Muscle of back (tissue), 13 donors: ENCODE measurements at places on chromosomes 13 and 19.

- DNase-seq: no peak
Measured at GRCh38 chr13:111317571-111318345, 2.7 kb upstream of the TEX29 start.

DNA sequence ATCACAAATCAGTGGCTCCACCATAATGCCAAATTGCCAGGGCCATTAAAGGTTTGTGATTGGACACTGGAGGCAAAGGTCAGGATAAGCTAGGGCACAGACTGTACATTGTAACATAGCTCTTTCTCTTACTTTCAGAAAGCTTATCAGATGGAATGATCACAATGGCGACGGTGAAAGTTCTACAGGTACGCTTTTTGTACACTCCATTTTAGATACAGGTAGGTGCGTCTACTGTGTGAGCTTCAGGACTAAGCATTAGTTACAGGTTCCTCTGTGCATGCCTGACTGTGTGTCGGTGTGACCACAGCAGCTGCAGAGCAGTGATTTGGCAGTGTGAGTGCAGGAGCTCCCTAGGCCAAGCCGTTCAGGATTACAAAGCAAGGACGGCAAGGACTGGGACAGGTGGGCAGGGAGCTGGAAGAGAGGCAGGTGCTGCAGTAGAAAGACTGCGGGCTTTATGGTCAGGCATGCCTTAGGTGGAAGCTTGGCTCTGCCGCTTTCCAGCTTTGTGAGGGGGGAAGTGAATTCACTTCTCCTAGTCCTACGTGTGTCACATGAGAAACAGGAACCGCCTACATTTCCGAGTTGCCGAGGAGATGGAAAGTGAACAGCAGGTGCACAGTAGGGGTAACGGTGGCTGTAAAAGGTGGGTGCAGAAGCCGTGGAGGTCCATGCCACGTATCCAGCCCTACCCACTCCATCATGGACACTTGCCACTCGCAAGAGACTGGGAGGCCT lies 49.6 kb downstream of the MRPL57 start:
- no peak for DNase-seq

DNA sequence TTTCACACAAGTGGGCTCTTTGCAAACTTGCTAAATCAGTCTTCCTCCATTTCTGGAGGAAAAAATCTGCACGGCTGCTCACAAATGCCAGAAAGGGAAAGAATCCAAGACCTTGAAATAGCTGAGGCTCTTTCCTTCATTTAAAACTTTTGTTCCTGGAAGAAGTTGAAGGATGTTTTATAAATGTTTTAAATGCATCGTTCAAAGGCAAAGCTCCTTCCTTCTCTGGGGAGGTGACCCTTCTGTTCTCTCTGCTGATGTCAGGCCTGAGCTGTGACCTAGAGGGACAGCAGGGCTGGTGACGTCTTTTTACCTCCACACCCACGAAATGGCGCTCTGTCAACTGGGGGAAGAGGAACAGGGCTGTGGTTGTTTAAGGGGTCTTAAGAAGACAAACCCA lies 376.4 kb upstream of the ZNF507 start:
- DNase-seq: peak; percentile 44

DNA sequence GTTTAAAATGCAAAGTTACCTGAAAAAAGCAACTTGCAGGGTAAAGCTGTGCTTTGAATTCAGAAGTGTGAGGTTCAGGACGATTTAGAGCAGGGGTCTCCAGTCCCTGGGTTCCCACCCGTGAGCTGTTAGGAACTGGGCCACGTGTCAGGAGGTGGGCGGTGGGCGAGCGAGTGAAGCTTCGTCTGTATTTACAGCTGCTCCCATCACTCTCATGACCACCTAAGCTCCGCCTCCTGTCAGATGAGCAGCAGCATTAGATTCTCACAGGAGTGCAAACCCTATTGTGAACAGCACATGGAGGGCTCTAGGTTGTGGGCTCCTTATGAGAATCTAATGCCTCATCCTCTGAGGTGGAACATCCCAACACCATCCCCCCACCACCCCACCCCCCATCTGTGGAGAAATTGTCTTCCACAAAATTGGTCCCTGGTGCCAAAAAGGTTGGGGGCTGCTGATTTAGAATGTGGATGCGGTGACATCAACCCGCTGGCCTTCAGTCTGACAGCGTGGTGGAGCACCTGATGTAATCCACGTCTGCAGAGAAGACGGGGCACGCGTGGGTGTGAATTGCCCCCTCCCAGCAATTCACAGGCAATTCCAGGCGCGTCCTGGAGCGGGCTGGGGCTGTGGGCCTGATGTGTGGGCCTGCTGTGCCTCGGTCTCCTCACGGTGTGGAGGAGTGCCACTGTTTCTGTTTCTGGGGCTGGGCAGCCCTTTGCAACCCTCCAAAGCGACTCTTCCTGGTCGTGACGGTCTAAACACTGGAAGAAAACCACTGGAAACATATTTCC lies 214.0 kb upstream of the SOX1 start:
- peak; percentile 18 for DNase-seq

- no peak for DNase-seq
Measured at GRCh38 chr19:19192910-19193423, 909 bp downstream of the RFXANK start.

- peak; percentile 95 for DNase-seq
Measured at GRCh38 chr19:50427997-50428425, 4.7 kb upstream of the MYBPC2 start.

- DNase-seq: no peak
Measured at GRCh38 chr13:106568299-106569003, 514 bp upstream of the ARGLU1 start.

DNA sequence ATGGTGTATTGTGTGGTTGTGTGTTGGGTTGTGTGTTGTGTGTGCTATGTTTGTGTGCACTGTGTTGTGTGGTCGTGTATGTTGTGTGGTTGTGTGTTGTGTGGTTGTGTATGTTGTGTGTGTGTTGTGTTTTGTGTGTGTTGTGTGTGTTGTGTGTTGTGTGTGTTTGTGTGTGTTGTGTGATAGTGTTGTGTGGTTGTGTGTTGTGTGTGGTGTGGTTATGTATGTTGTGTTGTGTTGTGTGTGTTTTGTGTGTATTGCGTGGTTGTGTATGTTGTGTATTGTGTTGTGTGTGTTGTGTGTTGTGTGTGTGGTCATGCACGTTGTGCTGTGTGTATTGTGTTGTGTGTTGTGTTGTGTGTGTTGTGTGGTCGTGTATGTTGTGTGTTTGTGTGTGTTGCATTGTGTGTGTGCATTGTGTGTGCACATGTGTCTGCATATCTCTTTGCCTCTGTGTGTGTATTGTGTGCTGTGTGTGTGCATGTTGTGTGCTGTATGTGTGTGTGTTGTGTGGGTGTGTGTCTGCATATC lies 2.9 kb downstream of the C3 start:
- DNase-seq: no peak

- no peak for DNase-seq
Measured at GRCh38 chr19:4401769-4402170, 670 bp upstream of the CHAF1A start.

DNA sequence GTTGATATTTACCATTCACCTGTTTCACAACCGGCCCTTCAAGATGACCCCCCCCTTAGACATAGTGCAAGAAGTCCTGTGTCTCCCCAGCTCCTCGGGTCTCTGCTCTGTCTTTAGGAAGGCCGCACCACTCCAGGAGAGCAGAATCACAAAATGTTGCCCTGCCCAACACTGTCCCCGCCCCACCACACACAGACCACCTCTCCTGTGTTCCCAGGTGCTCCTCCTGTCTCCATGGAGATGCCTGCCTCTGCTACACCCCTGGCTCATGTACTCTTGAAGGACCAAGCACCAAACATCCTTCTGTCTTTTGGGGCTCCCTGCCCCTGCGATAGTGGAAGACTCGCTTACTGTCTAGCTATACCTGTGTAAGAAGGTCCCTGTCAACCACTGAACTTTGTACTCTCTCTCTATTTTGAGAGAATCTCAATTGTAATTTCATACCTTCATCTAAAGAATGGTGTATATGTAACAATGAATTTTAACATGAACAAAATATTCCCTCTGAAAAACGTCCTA lies 9.6 kb upstream of the TNFRSF19 start:
- no peak for DNase-seq

DNA sequence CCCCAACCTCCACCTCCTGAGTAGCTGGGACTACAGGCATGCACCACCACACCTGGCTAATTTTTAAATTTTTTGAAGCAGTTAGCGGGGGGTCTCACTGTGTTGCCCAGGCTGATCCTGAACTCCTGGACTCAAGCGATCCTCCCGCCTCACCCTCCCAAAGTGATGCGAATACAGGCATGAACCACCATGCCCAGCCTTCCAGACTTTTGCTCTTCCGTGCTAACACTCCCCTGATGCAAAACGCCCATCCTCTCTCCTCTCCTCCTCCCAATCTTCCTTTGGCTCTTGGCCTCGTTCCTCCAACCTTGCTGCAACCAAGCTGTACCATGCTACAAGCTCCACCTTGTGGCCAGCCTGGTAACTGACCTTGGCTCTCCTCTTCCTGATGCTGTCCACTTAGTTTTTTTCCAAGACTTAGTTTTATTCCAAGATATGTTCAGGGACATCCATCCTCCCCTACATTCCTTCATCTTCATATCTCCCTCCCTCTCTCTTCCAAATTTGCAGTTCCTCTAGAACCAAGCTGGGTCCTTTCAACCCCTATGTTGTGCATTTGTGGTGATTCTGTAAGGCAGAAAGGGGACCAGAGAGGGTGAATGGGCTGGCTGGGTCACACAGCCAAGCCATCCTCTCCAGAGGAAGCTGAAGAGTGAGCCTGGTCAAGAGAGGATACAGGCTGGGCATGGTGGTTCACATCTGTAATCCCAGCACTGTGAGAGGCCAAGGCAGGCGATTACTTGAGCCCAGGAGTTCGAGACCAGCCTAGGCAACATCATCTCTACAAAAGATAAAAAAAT lies 32.8 kb downstream of the TINCR start:
- no peak for DNase-seq

- DNase-seq: peak; percentile 19
Measured at GRCh38 chr13:83168590-83168989, 713.7 kb downstream of the SLITRK1 start.

- no peak for DNase-seq
Measured at GRCh38 chr13:31722673-31723072, 16.7 kb upstream of the RXFP2 start.

DNA sequence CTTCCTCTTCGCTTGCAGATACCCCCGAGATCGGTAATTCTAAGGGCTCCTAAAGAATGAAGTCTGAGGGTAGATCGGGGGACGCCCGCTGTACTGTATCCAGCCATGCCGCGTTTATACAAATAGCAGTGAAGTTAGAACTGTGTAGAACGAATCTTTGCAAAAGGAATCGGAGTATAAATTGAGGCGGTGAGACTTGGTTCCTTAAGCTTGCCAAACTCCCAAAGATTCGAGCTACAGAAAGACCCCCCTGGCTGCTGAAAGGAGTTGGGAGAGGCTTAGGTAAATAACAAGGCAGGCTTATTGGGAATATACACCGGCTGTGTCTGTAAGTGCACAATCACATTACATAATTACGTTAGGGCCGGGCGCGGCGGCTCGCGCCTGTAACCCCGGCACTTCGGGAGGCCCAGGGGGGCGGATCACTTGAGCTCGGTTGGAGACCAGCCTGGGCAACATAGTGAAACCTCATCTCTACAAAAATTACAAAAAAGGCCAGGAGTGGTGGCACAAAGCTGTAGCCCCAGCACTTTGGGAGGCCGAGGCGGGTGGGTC lies 12.2 kb downstream of the TMEM160 start:
- no peak for DNase-seq

DNA sequence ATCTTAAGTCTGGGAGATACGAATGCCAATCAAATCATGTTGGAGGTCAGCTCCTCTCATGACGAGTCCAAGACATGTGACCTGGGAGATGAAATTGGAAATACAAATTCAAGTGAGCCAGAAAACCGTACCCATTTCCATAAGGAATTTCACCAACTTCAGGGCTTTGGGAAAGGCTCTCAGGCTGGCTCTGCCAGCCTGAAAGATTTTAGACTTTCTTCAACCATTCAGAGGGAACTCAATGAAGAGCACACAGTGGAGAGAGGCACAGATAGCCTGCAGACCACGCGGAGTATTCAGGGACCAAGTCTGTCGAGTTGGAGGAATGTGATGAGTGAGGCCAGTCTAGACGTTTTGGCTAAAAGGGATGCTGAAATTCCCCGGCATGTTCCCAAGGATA lies 204.6 kb downstream of the MTUS2 start:
- DNase-seq: no peak

- no peak for DNase-seq
Measured at GRCh38 chr19:5605362-5605761, 17.2 kb downstream of the SAFB2 start.

GRCh38 chr19:49637821-49638738 lies 1.9 kb downstream of the RRAS start:
- DNase-seq: peak; percentile 58

DNA sequence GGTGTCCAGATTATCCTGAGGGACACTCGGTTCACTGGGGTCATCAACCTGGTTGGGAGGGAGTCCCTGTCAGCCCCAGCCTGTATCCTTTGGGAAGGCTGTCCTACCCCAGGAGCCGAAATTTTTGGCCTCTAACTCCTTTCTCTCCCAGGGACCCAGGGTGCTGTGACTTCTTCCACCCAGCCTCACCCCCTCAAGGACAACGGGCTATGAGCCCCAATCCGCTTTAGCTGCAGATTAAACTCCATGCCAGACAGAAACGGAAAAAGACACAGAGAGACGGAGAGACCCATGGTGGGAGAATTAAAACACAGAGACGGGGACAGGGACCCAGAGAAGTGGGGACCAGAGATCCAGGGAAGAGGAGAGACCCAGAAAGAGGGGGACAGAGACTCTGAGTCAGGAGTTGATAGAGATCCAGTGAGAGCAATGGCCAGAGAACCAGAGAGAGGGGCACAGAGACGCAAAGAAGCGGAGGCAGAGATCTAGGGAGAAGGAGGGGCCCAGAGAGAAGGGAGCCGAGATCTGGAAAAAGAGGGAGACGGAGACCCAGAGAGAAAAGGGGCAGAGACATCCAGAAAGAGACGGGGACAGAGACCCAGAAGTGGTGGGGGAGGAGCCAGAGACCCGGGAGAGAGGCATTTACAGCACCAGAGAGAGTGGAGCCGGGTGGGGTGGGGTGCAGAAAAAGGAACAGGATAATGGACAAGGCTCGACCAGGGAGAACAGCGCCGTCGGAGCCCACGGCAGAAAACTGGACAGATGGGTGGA lies 703 bp downstream of the SLC17A7 start:
- DNase-seq: no peak

GRCh38 chr19:16206046-16206605 lies 8.4 kb downstream of the AP1M1 start:
- DNase-seq: no peak

GRCh38 chr19:53190253-53190652 lies 2.9 kb downstream of the ZNF665 start:
- no peak for DNase-seq

- no peak for DNase-seq
Measured at GRCh38 chr13:79226250-79226649, 179.8 kb downstream of the RBM26 start.

- no peak for DNase-seq
Measured at GRCh38 chr13:60261432-60262351, 98.0 kb upstream of the DIAPH3 start.

GRCh38 chr19:39444598-39445195 lies 685 bp upstream of the SUPT5H start:
- no peak for DNase-seq
